ENCODE measurements at places on chromosomes 13 and 19. TPM values are rescaled to one million over a fixed set of nuclear protein-coding genes. Genes with fewer than 3 reads are reported as not detected.

Gene ARID3A
- total RNA-seq, result 124 TPM

- DNase-seq, result peak; percentile 76
Observed at GRCh38 chr19:46787331-46788261, 798 bp downstream of the SLC1A5 start.

Gene ADM5
- 1.7 TPM for total RNA-seq

Gene SPTBN4
- total RNA-seq, result 2.6 TPM

DNA sequence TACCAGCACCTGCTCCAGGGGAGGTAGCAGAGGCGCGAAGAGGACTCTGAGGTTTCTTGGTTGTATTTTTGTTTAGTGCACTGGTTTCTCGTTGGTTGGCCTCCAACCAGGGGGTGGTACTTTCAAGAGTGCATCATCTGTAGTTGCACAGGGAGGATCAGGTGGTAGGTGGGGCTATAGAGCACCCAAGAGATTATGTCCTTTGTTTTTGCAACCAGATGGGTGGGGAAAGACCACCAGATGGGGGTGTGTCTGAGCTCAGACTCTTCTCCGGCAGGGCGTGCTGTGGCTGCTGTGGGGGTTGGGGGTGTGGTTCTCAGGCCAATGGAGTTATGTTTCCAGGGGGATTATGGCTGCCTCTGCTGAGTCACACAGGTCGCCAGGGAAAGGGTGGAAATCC lies 254.4 kb upstream of the KLF12 start:
- no peak for DNase-seq

GRCh38 chr13:103335241-103335640 lies 269.0 kb upstream of the SLC10A2 start:
- no peak for DNase-seq

Gene NDUFS7
- total RNA-seq, result 83.3 TPM

Gene IGFL3
- total RNA-seq, result not detected

Gene B3GNT3
- 22.6 TPM for total RNA-seq

- no peak for DNase-seq
Observed at GRCh38 chr19:30029721-30030510, 87.9 kb downstream of the URI1 start.

Gene CCDC61
- total RNA-seq, result 19.4 TPM

- no peak for DNase-seq
Observed at GRCh38 chr19:4144666-4145249, 8.7 kb upstream of the CREB3L3 start.

DNA sequence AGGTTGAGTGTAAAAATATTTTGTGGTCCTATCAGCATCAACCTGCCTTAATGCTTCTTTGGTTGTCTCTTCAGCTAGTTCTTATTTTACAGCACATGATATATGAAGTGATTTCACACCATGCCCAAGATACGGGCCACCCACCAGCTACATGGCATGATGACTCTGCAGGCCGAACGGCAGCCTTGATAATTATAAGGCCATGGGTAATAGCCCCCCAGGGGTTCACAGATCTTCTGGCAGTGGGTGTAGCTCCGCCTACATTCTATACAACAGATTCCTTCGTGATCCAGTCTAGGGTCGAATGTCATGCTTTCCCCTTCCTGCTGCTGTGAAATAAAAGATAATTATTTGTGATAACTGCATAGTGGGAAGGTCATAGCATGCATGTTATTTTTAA lies 36.1 kb downstream of the CNMD start:
- no peak for DNase-seq

Gene GNG14
- 0.85 TPM for total RNA-seq
